ENCODE measurements at places on chromosomes 2 and 18.
A peak's percentile ranks its signal among the peaks of the same experiment; 100 is the strongest.

- peak; percentile 63 for DNase-seq
Observed at GRCh38 chr18:6414723-6415417, at the start of gene L3MBTL4. L3MBTL4 (minus strand) TSS chr18:6414911; CDS start chr18:6311625, 103,286 bp downstream.

- no peak for DNase-seq
Observed at GRCh38 chr2:228378233-228378632, 196.7 kb upstream of the SPHKAP start.

DNA sequence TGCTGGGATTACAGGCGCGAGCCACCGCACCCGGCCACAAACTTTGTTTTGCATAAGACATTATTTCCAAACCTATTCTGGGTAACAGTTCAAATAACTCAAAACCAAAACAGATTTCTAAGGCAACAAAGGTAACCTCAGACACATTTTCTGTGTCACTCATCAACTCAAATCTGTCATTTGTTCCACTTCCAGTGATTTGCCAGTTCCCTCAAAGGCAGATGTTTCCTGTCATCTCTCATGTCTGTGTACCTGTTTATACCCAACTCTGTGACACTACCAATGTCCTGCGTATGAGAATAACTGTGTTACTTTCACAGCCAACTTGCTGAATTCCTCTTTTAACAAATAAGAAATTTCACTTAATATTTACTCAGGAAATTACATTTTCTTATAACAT lies 54.4 kb downstream of the SCN3A start:
- no peak for DNase-seq

GRCh38 chr18:71682591-71682990 lies 861.6 kb downstream of the CBLN2 start:
- no peak for DNase-seq

GRCh38 chr2:173979751-173980351 lies 14.7 kb upstream of the SP3 start:
- DNase-seq = no peak

DNA sequence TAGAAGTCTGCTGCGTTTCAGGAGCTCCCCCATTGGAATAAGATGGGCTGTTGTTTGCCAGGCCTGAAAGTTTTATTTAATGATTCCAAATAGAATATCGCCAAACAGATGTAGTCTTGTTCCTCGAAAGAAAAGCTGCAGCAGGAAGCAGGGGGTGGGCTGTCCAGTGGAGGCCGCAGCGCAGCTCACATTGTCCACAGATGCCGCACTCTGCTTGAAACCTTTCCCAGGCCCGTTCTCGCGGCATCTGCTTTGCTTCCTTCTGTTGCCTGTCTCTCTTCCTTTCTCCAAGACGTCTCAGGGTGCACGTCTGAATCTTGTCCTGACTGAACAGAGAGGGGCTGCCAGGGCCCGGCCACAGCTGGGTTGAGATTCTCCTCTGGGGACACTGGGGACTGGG lies 12.4 kb upstream of the IGFBP2 start:
- DNase-seq = peak; percentile 51

DNA sequence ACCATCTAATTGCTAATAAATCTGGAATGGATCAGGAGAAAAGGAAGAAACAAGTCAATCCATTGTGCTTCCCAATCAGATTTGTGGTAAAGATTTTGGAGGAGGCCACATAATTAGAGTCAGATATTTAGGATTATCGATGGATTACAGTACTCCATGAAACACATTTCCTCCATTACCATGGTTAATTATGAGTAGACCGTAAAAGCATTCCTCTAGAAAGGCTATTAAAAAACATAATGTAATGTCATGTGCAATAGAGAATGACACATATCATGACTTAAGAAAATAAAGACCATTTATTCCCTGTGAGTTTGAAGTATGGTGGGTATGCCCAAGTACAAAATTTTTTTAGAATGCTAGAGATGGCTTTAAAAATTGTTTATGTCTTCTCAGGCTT lies 96.1 kb downstream of the ITGA4 start:
- no peak for DNase-seq

DNA sequence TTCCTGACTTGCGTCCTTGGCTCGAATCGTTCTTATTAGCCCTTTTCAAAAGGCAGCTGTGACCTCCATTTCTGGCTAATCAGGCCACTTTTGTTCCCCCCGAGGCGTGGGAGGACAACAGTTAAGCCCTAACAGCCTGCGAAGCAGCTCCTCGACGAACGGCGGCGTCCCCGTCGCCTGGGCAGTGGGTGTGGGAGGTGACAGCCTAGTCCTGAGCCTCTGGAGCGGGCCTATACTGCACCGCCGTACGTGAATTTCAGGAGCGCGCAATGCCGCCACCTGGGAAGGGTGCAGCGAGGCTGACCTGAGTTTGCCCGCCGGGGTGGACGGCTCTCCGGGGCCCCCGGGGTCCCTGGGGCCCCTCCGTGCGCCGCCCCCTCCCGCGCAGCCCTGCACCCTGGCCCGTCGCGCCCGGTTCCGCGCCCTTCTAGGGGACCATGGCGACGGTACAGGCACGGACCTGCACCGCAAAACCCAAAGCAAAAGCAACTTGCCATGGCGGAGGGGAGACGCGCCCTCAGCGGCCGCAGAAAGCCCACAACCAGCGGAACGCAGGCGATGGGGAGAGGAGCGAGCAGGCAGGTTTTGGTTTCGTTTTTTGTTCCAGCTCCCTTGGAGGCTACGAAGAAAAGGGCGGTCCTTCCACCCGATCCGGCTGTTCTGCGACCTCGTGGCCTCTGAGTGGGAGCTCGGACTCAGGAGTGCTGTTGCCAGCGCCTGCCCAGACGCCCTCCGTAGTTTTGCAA lies at the start of gene RBM43:
Gene RBM43, minus strand, starts transcription at position 633 of the 746 bp plus-strand sequence. Its CDS starts 136 bp downstream, at position 497.
- DNase-seq = peak; percentile 68

DNA sequence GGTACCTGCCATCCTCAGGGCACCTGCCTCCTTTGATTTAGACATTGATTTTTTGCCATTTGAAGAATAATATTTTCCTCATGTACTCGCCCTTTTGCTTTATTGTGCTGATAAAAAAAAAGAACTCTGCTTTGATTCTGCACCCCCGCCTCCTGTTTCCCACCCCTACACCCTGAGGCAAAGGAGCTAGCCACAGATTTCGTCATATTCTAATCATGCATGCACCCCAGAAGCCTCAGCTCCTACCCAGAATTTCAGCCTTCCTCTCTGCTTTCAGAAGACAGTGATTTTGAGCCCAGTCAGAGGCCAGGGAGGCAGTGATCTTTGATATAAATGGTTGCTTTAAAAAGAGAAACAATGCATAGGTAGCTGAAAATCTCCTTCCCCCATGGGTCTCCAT lies 329.0 kb downstream of the PTPRM start:
- no peak for DNase-seq

- no peak for DNase-seq
Observed at GRCh38 chr2:192314800-192315481, 120.2 kb upstream of the TMEFF2 start.
